ENCODE measurements at places on chromosomes 16 and 17.

GRCh38 chr17:1871756-1872155 lies 42.0 kb downstream of the RPA1 start:
- DNase-seq: no peak

- no peak for DNase-seq
Observed at GRCh38 chr16:62029947-62030346, 6.3 kb downstream of the CDH8 start.

DNA sequence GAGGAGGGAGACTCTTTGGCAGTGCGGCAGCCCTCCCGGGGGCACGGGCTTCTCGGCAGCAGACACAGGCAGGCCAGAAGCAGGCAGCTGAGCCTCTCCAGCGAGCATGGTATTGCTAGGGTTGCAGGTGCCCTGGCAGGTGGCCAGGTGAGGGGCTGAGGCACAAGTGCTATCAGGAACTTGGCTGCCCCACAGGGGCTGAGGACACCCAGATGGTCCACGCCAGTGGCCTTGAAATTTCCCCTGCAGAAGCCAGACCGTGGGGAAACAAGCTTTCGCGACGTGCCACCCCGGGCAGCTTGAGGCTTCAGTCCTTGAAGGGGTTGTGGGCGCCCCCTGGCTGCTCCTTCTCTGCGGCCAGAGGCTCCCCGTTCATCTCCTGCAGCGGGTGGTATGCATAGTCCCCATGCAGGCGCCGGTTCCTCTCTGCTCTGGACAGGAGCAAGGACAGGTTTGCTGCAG lies 8.5 kb downstream of the NAGPA start:
- peak; percentile 67 for DNase-seq

- DNase-seq: peak; percentile 71
Observed at GRCh38 chr16:720447-720989, 428 bp upstream of the ANTKMT start.

GRCh38 chr16:83676086-83676485 lies 131.7 kb upstream of the HSBP1 start:
- no peak for DNase-seq

DNA sequence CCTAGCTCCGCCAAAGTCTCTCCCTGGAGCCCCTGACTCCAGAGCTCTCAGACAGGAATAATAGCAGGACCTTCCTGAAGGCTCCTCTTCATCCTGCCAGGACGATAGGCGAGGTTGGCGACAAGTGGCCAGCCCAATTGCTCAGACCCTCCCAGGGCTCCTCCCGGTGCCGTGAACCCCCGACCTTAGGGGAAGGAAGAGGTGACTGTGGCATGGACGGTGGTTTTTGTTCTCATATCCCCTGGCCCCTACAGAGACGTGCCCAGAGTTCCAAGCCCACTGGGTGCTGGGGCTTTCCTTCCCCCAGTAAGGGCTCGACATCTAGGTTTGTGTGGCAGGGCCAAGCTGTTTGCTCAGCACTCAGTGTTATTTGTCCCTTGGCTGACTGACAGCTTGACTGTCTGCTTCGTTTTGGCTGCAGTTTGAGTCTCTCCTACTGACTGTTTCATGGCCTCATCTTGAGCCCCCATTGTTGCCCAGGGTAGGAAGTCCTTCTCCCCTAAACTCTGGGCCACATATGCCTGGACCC lies 4.6 kb upstream of the ADCY7 start:
- DNase-seq: peak; percentile 6

- no peak for DNase-seq
Observed at GRCh38 chr16:63373744-63374143, 1337.5 kb upstream of the CDH8 start.

DNA sequence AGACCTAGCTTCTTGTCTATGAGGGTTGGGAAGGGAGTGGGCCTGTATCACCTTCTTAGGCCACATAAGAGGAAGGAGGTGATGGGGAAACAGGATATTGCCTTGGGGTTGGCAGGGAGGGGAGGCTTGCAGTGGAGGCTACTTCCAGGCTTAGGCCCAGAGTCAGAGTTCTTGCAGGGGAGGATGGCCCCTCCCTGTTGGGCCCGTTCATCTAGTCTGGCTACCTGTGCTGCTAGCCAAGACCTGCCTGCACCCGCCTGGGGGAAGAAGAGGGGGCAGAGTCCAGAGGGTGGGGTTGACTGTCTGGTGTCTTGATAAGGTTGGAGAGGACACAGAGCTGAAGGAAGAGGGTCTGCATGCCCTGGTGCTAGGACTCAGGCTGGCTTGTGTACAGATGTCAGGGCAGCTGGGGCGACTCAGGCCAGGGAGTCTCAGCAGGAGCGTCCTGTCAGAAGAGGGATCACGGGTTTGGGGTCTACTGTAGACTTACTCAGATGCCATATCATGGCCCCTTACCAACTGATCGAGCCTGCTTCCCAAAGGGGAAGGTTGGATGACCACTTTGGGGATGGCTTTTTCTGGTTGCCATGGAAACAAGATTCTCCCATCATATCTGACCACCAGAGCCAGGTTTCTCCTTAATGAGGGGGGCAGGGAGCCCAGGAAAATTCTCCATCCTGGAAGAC lies 5.3 kb downstream of the KDM6B start:
- no peak for DNase-seq

DNA sequence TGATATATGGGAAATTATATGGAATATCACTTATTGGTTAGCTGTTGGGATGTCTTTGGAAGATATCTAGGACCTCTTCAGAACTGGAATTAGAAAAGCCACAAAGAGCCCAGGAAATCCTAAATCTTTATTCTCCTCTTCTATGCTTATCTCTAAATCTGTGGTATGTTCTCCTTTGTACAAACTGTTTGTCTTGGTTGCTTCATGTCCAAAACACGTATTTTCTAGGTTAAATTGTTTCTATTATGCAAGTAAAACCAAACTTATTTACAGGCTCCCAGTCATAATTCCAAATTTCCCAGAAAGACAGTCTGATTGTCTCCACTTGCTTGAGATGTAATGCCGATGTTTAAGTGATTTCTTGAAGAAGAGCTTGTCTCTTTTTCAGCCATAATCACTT lies 650.9 kb downstream of the CDH11 start:
- DNase-seq: no peak

DNA sequence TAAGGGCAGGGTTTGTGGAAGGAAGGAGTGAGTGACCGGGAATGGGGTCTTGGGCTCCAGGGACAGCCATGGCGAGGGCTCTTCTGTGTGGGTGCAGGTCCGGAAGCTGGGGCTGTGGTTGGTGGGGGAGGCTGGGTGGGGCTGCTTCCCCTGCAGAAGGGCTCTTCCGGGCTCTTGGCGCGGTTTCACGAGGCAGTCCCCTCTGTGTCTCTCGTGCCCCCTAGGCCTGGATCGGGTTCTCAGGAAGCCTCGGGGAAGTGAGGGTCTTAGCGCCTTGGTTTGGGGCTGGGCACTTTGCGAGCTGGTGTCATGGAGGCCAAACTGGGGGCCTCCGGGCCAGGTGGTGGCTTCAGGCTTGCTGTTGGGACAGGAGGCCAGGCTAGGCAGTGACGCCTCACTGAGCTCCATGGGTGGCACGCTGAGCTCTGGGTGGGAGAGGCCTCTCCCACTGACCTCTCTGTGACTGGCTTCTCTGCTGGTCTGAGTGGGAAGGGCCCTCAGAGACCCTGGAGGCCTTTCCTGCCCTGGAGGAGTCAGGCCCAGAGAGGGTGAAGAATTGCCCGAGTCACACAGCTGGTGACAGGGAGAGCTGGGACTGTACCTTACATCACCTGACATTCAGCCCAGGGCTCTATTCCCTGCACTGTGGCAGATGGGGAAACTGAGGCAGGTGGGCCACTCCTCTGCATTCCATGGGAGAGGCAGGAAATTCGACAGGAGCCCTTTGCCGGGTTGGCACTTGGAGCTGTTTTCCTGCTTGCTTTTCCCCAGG lies 8.2 kb downstream of the ADCY7 start:
- no peak for DNase-seq

DNA sequence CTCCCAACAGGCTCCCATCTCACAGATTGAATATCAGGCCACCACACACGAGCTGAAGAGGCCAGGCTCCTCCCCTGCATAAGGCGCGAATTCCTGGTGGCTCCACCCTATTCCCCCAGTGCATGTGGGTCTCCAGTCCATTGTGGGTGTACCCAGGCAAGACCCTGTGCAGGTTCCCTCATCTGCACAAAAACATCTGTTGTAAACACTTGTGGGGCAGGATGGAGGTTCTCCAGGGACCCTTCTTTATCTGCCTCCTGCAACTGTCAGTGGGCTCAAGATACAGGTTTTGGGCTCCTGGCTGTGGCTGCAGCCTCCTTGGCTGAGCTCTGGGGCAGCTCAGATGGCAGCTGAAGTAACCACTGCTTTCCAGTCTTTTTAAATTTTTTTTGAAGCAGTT lies 17.6 kb upstream of the LGALS9 start:
- DNase-seq: no peak

DNA sequence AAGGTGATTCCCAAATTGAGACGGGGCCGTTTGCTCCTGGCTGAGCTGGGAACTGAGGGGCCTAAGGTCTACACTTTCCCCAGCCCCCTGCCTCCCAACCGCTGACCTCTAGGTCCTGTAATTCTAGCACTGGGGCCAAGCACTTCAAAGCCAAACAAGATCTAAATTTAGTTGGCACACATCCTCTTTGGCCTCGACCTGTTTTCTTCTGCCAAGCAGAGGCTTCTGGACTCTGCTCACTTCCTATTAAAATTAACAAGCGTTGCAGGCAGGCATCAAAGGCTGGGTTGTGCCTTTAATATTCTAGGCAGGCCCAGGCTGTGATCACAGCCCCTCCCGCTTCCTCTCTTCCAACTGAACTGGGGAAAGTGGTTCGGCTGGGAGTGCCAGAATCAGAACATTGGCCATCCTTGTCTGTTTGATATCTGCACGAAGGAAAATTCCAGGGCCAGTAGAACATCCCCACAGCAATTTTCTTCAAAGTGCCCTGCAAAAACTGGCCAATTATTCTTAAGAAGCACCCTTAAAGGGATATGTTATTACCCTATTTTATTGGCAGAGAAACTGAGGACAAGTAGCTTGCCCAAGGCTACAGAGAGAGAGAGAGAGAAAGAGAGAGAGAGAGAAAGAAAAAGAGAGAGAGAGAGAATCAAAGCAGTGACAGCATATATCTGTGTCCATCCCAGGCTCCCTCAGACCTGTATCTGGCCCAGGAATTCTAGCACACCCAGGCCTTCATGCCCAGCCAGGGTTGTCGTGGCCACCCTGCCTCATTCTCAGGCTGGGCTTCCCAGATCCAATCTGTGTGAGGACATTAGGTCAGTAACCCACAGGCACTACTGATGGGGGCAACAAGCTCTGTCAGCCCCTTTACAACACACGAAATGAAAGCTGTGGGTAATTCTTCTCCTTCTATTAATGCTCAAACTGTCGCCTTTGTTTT lies 12.8 kb upstream of the MT4 start:
- DNase-seq: no peak

DNA sequence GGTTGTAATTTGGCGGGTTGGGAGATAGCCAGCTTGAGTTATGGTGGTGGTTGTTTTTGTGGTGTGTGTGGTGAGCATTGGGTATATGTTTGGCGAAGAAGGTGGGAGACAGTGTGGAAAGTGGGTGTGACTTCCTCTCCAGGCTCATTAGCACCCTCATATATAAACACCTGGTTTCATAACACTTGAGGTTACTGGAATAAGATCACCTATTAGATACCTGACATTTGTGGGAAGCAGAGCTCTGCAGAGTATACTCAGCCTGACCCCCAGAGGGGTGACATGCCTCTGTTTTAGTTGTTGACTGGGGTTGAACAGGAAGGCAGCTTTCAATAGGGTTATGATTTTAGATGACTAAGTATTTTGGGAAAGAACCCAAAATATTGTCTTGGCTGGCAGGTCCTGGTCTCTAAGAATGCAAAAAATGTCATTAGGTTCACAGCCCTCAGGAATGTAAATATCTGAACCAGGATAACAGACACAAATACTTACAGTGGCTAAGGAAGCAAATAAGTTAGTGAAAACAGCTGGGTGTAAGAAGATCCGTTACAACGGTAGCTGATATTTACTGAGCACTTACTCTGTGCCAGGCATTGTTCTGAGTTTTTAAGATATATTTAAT lies 18.3 kb upstream of the EFCAB13 start:
- no peak for DNase-seq

DNA sequence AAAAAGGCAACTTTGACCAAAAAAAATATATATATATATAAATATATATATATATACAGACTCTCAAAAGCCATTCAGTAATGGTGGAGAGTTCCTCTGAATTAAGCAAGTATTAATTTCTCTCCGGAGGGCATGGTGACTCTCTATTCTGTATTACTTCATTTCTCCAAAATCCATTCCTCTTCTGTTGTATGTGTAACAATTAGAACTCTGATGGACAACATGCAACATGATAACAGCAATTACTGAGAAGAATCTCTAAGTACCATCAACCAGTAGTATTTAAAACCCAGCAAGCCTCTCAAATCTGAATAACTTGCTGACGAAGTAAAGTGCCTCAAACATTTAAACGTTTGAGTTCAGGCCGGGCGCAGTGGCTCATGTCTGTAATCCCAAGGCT lies 2.3 kb downstream of the GRB2 start:
- DNase-seq: no peak

DNA sequence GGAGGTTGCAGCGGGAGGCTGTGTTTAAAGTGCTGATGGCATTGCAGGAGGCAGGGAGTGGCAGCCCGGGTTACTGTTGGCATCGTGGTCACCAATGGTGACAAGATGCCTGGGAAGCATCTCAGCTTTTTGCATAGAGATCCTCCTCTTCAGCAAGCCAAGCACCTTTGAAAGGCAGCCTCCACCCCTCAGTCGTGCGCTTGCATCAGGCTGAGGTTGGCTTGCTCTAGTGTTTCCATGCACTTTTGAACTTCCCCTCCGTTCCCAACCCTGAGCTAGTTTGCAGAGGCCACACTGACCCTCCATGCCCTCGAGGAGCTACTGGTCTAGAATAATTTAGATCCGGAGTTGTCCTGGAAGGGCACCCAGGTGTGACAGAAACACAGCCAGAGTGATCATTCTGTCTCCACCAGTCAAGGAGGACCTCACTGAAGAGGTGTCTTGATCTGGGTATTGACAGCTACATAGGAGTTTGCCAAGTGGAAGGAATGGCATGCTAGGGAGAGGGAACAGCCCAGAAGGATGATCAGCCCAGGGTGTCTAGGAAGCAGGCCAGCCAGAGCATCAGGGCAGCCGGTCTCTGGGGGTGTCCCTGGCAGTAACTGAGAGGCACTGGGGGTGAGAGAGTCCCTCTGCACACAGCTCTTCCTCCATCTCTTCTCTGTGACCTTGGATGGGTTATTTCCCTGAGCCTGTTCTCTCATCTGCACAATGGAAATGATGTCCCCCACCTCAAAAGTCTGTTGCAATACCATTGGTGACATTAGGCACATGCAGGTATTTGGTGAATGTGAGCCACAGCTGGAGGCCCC lies 7.7 kb downstream of the BEAN1 start:
- DNase-seq: no peak

DNA sequence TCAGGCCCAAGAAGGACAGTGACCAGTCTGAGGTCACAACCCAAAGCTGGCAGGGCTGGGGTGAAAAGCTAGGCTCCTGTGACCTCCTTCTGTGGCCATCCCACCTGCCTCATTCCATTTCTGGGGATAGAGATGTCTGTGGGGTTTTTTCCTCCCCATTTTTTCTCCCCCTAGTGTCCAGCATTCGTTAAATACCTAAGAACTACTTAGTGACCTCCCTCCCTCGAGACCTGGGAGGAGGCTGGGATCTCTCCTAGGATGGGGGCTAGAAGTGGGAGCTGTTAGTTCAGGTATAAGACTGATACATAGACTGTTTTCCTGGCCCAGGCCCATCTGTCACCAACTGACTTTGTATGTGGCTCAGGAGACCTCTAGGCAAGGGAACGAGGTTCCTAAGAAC lies 20.5 kb upstream of the STAC2 start:
- DNase-seq: peak; percentile 40

GRCh38 chr17:19305761-19306159 lies 56.8 kb downstream of the B9D1 start:
- DNase-seq: no peak

Data from D341Med (cell line).